ENCODE measurements at places on chromosomes 3 and 15. TPM values are rescaled to one million over a fixed set of nuclear protein-coding genes. Genes with fewer than 3 reads are reported as not detected.

Gene ITIH4
- 1.4 TPM for total RNA-seq

GRCh38 chr15:74709011-74709410 lies 13.2 kb upstream of the EDC3 start:
- DNase-seq, result no peak
- no peaks in the 10 kb centered on the region for H3K4me1 ChIP-seq
- no peaks in the 10 kb centered on the region for H3K36me3 ChIP-seq
- no peak overlapping the region for H3K4me3 ChIP-seq
- 0 out of 2 replicates have a peak, but pooled peaks cover 3% of the 10 kb centered on the region for H3K27me3 ChIP-seq

Gene CAMK2N2
- total RNA-seq, result 1.5 TPM

GRCh38 chr15:58311556-58311955 lies 120.2 kb upstream of the LIPC start:
- no peak overlapping the region for H3K27ac ChIP-seq
- no peak overlapping the region for H3K4me3 ChIP-seq
- H3K4me1 ChIP-seq, result peaks cover 14% of the 10 kb centered on the region
- H3K36me3 ChIP-seq, result no peaks in the 10 kb centered on the region
- DNase-seq, result no peak
- H3K27me3 ChIP-seq, result no peaks in the 10 kb centered on the region

DNA sequence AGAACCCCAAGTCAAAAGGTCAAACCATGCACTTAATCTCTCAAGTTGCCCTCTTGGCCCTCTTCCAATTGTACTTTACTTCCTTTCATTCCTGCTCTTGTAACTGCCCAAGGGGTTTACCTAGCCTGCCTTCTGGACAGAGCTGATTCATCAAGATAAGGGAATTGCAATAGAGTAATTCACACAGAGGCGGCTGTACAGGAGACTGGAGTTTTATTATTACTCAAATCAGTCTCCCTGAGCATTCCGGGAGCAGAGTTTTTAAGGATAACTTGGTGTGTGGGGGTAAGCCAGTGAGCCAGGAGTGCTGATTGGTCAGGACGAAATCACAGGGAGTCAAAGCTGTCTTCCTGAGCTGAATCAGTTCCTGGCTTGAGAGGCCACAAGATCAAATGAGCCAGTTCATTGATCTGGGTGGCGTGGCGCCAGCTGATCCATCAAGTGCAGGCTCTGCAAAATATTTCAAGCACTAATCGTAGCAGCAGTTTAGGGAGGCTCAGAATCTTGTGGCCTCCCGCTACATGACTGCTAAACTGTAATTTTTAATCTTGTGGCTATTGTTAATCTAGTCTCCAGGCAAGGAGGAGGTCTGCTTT lies 590.0 kb downstream of the EPHA3 start:
- no peaks in the 10 kb centered on the region for H3K27me3 ChIP-seq
- no peaks in the 10 kb centered on the region for H3K4me1 ChIP-seq
- H3K27ac ChIP-seq, result no peak overlapping the region
